ENCODE measurements at places on chromosomes 6 and 20. TPM values are rescaled to one million over a fixed set of nuclear protein-coding genes. Genes with fewer than 3 reads are reported as not detected.

UNC5CL gene
- polyA plus RNA-seq: 2.3 TPM

- no peak for DNase-seq
Measured at GRCh38 chr20:57153238-57153905, 113.1 kb downstream of the BMP7 start.

DNA sequence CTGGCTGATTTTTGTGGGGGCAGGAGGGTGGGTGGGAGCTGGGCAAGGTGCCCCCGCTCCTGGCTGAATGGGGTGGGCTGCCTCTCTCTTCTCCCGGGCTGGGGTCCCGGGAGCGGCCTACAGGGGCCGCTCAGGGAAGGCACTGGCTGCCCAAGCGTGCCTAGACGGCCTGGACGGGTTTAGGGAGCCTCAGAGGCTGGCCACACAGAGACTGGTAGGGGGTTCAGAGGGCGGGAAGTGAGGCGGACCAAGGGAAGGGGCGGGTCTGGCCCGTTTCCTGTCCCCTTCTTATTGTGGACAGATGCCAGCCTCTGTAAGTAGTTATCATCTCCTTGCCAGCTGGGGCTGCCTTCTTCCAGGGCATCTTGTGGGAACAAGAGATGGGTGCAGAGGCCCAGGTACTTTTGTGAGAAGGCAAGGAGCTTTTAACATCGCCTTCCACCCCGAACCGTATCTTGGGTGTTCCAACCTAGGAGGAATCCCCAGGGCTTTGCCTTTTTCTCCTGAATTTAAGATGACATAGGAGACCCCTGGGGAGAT lies 437 bp downstream of the CD40 start:
- DNase-seq: peak; percentile 75

DNA sequence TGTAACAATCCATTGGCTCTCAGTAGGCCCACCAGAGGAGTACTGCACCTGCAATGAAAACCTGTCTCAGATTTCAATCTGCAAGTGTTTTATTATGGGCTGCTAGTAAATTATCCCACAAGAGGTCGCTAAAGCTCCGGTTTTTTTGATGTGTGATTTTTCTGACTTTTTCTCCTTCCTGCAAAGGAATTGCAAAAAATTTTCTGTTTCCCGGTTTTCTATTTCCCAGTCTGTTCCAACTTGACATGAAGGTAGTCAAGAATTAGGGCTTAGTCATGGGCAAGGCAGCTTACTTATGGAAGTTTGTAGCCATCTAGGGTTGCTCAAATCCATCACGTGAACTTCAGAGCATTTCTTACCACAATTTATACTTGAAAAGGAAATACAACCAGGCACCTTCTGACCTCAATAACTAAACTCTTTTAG lies 38.5 kb upstream of the AHI1 start:
- no peak for DNase-seq
